ENCODE measurements at places on chromosomes 4 and X.

- DNase-seq: no peak
These were observed 209.7 kb downstream of the CEP135 start for GRCh38 chr4:56158483-56158882.

DNA sequence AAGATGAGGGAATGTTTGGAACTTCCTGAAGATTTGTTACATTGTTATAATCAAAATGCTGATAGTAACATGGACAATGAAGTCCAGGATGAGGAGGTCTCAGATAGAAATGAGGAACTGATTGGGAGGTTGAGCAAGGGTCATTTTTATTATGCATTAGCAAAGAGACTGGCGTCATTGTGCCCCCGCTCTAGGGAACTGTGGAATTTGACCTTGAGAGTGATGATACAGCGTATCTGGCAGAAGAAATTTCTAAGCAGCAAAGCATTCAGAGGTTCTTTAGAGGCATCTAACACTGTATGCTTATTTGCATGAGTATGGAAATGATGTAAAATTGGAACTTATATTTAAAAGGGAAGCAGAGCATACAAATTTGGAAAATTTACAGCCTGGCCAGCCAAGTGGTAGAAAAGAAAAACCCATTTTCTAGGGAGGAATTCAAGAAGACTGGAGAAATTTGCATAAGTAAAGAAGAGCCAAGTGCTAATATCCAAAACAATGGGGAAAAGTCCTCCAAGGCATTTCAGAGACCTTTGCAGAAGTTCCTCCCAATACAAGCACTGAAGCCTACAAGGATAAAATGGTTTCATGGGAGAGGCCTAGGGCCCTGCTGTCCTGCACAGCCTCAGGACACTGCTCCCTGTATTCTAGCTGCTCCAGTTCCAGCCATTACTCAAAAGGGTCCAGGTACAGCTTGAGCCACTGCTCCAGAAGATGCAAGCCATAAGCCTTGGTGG is 483.0 kb upstream of the NDST4 start:
- DNase-seq: no peak

GRCh38 chr4:2649604-2650114 is 106.5 kb downstream of the TNIP2 start:
- no peak for DNase-seq

DNA sequence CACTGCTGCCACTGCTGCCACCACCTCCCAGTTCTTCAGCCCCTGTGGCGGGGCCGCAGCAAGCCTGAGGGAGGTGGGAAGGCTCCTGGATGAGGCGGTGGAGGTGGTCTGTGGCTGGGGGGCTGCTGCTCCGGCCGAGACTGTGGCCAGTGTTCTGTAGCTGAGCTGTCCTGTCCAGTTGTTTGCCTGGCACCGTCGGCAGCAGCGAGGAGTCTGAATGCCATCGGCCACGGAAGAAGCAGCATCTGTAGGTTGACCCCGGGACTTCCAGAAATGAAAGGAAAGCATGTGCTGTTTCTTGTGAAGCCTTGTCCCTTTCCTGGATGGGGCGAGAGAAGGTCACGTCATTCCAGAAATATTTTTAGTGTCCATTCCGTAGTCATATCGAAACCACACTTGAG is 3.3 kb downstream of the C4orf54 start:
- DNase-seq: peak; percentile 28

GRCh38 chrX:43882294-43882681 is at the start of gene MAOB:
MAOB (minus strand) TSS chrX:43882450; CDS start chrX:43882299, 151 bp downstream.
- no peak for DNase-seq

DNA sequence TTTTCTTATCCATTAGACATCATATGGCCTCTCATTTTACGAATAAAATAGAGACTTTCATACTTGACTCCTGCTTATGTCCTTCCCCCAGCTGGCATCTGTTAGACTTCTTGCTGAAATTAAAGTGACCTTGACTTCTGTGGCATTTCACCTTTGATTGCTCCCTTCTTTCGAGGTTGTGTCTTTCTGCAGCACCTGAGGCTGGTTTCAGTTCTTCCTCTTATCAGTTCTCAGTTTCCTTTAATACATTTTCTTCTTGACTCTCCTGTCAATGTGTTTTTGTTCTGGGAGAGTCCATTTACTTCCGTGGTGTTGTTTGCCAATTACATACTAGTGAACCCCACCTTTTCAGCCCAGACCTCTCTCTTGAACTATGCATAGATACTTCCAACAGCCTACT is 81.6 kb downstream of the RBPJ start:
- DNase-seq: no peak

- DNase-seq: no peak
These were observed 549.8 kb upstream of the LCORL start for GRCh38 chr4:18571301-18571761.

DNA sequence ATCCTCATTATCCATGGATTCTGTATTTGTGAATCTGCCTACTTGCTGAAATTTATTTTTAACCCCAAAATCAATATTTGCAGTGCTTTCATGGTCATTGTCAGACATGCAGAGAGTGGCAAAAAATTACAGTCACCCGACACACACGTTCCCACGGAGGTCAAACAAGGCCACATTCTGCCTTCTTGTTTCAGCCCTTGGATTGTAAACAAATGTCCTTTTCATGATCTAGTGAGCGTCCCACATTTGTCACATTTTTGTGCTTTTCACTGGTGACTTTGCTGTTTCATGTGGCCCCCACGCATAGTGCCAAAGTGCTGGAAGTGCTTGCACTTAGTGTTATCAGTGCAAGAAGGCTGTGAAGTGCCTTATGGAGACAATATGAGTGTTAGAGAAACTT is 45.0 kb downstream of the SOD3 start:
- DNase-seq: no peak

- no peak for DNase-seq
These were observed 24.3 kb downstream of the FAM149A start for GRCh38 chr4:186128842-186129241.
